ENCODE measurements at places on chromosomes 16 and 17.
A peak's percentile ranks its signal among the peaks of the same experiment; 100 is the strongest.

GRCh38 chr16:66544016-66544757 lies 5.7 kb downstream of the TK2 start:
- no peak for DNase-seq

GRCh38 chr17:80316431-80316830 lies 55.8 kb downstream of the RNF213 start:
- DNase-seq: no peak

GRCh38 chr17:17826942-17827785 lies 9.6 kb downstream of the SREBF1 start:
- DNase-seq: no peak

GRCh38 chr17:64260886-64261285 lies 2.2 kb downstream of the TEX2 start:
- DNase-seq: no peak

- DNase-seq: no peak
These were observed 178.9 kb downstream of the TMEM132E start for GRCh38 chr17:34758316-34758715.

DNA sequence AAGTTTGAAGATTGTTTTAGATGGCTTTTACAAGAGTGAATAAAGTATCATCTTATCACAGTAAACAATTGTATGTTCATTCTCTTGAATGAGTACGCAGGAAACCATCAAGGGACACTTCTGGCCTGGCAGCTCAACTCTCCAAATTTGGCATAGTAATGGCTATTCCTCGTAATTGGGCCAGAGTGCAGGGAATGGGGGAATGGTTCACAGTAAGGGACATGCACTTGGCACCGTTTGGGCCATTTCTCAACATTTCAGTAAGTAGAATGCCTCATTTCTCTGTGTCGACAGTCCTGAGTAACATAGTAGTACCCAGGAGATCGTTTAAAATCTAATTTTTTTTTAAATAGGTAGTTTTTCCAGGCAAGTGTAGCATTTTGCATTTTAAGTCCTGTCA lies 309.6 kb downstream of the KCNJ2 start:
- DNase-seq: no peak

- DNase-seq: peak; percentile 38
These were observed 724 bp downstream of the UBE2I start for GRCh38 chr16:1309888-1310831.

DNA sequence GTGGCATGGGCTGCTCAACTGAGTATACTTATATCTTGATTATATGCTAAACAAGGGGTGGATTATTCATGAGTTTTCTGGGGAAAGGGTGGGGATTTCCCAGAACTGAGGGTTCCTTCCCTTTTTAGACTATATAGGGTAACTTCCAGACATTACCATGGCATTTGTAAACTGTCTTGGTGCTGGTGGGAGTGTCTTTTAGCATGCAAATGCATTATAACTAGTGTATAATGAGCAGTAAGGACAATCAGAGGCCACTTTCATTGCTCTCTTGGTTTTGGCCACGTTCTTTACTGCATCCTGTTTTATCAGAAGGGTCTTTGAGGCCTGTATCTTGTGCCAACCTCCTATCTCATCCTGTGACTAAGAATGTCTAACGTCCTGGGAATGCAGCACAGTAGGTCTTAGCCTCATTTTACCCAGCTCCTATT lies 12.0 kb downstream of the PRR11 start:
- DNase-seq: no peak

DNA sequence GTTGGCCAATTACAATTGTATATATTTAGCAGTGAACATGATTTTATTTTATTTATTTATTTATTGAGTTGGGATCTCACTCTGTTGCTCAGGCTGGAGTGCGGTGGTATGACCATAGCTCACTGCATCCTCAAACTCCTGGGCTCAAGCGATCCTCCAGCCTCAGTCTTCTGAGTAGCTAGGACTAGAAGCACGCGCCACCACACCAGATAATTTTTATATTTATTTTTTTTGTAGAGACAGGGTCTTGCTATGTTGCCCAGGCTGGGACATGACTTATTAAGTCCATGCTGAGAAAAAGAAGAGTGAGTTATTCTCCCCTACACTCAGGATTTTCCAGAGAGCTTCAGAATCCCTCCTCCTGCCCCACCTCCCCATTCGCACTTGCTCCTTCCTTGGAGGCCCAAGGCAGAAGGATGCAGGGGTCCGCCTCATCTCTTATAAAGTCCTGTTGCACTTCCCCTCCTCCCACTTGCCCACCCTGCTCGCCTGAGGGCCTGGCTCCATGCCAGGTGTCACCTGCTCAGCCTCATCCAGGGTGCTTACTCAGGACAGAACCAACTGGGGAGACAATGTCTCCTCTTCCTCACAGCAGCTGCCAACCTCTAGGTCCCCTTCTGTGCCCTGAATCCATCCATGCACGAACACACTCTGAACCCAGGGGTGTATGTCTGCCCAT lies 16.1 kb upstream of the SP2 start:
- no peak for DNase-seq

DNA sequence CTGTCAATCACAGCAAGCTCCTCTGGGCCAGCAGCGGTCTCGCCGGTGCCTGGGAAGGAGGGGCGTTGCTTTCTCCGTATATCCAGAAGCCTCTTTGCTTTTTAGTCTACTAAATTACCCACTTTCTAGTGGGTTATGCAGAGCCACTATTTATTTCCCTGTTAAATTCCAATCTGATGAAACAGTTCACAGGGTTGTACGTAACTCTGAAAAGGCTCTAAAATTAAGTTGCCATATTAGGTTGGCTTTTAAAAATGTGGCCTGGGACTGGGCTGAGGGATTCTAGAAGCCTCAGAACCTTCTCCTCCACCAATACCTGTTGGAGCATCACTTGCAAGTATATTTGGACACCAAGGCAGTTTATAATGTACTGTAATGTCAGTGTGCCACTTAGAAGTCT lies 27.2 kb downstream of the MARCHF10 start:
- DNase-seq: no peak

- DNase-seq: no peak
These were observed 3.7 kb upstream of the VAT1L start for GRCh38 chr16:77784441-77785372.

DNA sequence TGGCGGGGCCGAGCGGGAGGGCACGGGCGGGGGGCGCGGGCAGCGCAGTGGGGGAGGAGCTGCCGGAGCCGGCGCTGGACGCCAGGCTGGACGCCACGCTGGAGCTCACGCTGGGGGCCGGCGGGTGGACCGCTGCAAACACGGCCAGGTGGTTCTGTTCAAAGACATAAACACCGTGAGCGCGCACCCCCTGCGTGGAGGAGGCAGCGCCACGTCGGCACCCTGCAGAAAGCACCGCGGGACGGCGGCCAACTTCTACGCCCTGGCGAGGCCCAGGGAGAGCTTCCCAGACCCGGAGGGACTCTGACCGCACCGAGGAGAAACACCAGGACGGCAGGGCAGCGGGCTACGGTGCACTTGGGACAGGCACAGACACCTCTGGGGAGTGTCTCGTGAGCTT lies 29.3 kb downstream of the UNKL start:
- DNase-seq: no peak

GRCh38 chr16:77739559-77739892 lies 17.2 kb downstream of the NUDT7 start:
- no peak for DNase-seq

GRCh38 chr17:28385037-28385400 lies 13.5 kb downstream of the SARM1 start:
- no peak for DNase-seq

DNA sequence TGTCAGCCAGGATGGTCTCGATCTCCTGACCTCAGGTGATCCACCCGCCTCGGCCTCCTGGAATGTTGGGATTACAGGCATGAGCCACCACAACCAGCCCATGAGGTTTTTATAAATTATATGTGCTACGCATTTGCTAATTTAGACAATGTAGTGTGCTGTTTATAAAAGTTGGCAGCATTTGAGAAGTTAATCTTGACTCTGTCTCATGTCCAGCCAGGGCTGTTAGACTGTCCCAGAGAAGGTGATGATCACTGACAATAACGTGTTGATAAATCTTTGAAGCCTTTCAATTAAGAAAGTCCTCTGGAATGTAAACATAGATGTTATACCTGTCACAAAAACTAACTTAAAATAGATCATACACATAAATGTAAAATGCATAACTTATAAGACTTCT lies 82.0 kb downstream of the PPM1E start:
- DNase-seq: no peak

GRCh38 chr16:74695450-74696422 lies 4.9 kb downstream of the MLKL start:
- peak; percentile 35 for DNase-seq

DNA sequence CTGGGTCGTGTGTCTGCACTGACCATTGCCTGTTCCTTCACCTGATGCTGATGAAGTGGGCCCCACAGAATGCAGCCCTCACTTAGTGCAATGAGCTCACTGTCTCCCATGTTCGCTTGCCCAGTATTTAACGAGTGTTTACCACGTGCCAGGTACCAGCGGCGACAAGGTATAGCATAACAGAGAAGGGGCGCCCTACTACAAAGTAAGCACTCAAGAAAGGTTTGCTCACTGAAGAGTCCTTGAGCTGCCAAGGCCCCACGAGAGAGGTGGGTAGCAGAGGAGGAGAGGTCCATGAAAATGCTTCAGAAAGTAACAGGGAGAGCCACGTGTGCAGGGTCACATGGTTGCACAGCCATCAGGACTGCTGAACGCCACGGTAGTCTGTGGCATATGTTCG lies 230.0 kb downstream of the NTN1 start:
- DNase-seq: no peak

- no peak for DNase-seq
These were observed 374.0 kb downstream of the GRIN2A start for GRCh38 chr16:9808210-9808609.

- no peak for DNase-seq
These were observed 81.8 kb upstream of the TBC1D3K start for GRCh38 chr17:37842401-37842800.

DNA sequence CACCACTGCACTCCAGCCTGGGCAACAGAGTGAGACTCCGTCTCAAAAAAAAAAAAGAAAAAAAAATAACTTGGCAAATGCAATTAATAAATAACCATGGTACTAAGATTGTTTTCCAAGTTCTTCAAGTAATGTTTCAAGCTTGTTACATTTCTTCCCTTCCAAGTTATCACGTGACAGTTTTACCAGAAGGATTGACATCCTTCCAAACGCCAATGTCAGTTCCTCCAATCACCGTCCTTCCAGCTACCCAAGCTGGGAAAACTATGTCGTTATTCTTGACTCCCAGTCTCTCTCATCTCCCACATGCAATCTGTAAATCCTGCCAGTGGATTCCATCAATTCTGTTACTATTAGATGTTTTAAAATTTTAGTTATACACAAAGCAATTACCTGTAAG lies 3.9 kb upstream of the PHAF1 start:
- no peak for DNase-seq

DNA sequence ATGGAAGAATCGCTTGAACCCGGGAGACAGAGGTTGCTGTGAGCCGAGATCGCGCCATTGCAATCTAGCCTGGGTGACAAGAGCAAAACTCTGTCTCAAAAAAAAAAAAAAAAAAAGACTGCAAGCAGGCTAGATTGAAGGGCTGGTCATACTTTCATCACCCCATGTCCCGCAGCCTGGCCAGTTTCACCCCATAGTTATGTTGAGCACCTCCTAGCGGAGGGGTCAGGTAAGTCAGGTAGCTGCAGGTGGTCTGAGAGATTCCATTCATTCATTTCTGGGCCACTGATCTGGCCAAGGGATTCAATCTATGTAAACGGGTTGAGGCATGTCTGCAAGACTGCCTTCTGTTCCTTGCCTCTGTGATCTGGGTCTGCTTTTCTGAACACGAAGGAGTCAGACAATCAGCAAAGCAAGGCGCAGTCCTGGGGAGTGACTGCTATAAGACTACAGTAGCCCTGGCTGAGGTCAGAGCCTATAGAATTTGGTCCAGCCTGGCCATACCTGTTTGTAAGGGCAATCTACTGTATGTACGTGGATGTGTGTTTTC lies 23.6 kb upstream of the BPTF start:
- no peak for DNase-seq

- no peak for DNase-seq
These were observed 47.7 kb upstream of the ZNF750 start for GRCh38 chr17:82887255-82888164.

DNA sequence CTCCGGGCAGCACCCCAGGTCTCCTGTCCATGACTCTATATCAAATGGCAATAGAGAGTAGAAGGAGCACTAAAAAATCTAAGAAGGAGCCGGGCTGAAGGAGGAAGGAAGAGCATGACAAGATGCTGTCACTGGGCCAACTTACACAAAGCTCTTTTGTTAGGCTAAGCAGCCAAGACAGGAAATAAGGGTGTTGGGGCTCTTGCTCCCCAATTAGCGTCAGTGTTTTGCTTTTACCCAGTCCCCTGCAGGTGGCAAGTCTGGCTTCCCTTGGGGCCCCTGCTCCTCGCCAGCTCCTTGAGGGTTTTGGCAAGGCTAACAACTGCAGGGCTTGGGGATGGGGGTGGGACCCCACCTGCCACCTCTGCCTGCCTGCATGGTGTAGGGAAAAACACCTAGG lies 120.5 kb downstream of the CCT6B start:
- no peak for DNase-seq

GRCh38 chr17:81803728-81804558 lies at the start of gene GCGR:
Gene GCGR, plus strand, starts transcription at chr17:81804150. Its CDS starts 4,869 bp downstream, at chr17:81809019.
- DNase-seq: no peak

DNA sequence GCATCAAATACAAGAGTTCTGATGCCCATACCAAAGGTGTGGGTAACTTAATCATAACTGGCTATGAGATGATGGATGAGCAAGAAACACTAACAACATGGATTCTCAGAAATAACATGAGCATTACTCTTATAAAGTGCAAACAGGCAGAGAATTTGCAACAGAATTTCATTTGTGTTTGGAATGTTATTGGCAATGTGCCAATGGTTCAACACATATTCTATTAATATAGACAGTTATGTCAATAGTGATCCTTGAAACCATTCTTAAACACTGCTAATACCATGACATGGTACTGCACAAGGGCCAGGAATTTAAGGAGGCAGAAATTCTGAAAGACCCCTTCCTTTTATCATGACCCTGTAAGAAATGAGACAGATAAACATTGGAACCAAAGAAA lies 217.1 kb upstream of the WSB1 start:
- no peak for DNase-seq

DNA sequence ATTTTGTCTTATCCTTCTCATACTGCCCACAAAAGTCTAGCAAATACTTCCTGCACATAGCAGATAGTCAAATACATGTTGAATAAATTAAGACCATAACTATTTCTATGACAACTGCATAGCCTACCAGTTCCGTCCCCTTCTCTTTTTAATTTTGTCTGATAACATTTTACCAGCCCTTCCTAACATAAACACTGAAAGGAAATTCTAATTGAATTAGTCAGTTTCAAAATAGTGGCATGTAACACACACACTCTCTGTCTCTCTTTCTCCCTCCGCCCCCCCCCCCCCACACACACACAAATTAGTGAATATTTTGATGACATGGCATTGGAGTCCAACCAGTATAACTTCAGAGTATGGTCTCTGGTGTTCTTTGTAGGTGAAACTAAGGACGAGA lies 41.8 kb downstream of the TNRC6C start:
- no peak for DNase-seq

- DNase-seq: no peak
These were observed 66.3 kb upstream of the ENDOV start for GRCh38 chr17:80348551-80349150.

Measured in stimulated activated CD4-positive, alpha-beta T cell treated with anti-CD3 and anti-CD28 coated beads, Interleukin-4, amount 100 ng/mL, for 48 hours (primary cell).